Osteocyte (in vitro differentiated cells): ENCODE measurements at places on chromosomes 1 and 21.

- no peak overlapping the region for H3K4me3 ChIP-seq
- H3K4me1 ChIP-seq = peaks cover 28% of the 10 kb centered on the region
Observed at GRCh38 chr1:81582467-81582986, 218.2 kb upstream of the ADGRL2 start.

DNA sequence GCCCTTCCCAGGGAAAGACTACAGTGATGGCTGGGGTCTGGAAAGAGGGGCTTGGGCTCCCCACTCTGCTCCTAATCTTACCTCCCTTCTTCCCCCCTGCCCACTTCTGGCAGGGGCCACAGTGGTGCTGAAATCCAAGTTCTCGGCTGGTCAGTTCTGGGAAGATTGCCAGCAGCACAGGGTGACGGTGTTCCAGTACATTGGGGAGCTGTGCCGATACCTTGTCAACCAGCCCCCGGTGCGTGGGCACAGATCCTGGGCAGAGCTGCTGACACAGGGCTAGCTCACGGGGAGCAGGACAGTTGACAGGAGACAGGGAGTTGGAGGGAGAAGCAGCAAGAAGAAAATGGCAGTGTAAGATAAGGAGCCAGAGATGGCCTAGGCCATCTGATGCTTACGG, 2.4 kb downstream of the SLC27A3 start:
- H3K27ac ChIP-seq = no peak overlapping the region
- no peaks in the 10 kb centered on the region for H3K36me3 ChIP-seq
- H3K4me3 ChIP-seq = no peak overlapping the region
- peaks cover 21% of the 10 kb centered on the region for H3K4me1 ChIP-seq

DNA sequence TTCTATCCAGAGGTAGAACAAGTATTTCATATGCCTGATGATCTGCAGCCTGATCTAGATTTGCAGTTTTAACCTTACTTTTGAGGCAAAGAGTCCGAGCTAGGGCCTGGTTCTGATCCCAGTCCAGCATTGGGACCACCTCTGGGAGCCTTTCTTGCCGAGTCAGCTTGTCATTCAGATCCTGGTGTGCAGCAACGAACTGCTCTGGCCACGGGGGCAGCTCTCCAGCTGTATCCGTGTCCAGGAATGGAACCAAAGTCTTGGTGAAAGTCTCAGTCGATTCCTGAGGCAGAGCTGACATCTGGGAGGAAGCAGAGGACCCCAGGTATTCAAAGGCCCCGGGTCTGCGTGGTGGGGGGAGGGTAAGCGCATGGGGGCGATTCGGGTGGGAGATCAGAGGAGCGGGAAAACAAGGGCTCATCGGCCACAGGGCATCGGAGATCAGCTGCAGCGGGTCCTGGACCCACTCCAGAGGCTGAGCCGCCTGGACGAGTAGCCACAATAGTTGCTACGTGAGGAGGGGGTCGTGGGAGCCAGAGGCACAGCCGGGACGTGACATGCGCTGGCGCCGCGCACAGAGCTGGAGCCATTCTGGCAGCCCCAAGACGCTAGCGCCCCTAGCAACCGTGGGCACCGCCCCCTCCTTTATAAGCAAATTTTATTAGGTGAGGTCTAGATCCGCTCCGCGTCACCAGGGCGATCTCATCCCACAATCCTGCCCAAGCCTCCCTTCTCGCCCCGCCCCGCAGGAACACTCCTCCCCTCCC, 32.4 kb upstream of the BSDC1 start:
- H3K36me3 ChIP-seq = no peaks in the 10 kb centered on the region
- no peak overlapping the region for H3K27ac ChIP-seq
- no peaks in the 10 kb centered on the region for H3K4me1 ChIP-seq

GRCh38 chr1:209627027-209627731, 25.0 kb downstream of the LAMB3 start:
- no peak for DNase-seq
- no peak overlapping the region for H3K27ac ChIP-seq
- H3K27me3 ChIP-seq = no peaks in the 10 kb centered on the region
- no peaks in the 10 kb centered on the region for H3K36me3 ChIP-seq
- peaks cover 15% of the 10 kb centered on the region for H3K4me1 ChIP-seq
- no peak overlapping the region for H3K4me3 ChIP-seq

DNA sequence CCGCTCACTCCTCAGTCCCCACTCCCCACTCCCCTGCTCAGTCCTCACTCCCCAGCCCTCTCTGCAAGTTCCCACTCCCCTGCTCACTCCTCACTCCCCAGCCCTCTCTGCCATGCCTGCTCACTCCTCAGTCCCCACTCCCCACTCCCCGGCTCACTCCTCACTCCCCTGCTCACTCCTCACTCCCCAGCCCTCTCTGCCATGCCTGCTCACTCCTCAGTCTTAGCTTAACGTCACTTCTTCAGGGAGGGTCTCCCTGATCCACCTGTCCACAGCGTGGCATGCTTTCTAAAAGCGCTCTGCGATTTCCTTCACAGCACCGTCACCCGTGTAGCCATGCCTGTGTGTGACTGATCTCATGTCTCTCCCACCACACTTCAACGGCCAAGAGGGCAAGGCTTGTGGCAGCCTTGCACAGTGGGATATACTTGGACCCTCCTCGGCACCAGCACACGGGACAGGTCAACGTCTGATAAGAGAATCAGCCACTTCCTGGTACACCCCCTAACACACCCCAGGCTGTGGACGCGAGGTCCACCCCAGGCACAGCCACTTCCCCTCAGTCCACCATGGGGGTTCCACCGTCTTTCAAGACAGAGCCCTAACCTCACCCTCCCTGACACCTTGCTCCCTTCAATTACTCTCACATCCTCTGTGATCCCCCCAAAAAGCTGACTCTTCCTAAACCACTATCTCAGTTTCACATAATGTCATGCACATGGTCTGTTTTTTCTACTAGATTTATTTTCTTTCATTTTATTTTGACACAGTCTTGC, 14.0 kb downstream of the PRDM15 start:
- no peak overlapping the region for H3K27ac ChIP-seq
- peaks cover 34% of the 10 kb centered on the region for H3K4me1 ChIP-seq
- no peak for DNase-seq
- H3K36me3 ChIP-seq = peaks cover 1% of the 10 kb centered on the region

- no peaks in the 10 kb centered on the region for H3K4me1 ChIP-seq
- H3K36me3 ChIP-seq = no peaks in the 10 kb centered on the region
- no peak overlapping the region for H3K4me3 ChIP-seq
- DNase-seq = no peak
- H3K27ac ChIP-seq = no peak overlapping the region
Observed at GRCh38 chr1:106022312-106022902, 1034.1 kb upstream of the PRMT6 start.

DNA sequence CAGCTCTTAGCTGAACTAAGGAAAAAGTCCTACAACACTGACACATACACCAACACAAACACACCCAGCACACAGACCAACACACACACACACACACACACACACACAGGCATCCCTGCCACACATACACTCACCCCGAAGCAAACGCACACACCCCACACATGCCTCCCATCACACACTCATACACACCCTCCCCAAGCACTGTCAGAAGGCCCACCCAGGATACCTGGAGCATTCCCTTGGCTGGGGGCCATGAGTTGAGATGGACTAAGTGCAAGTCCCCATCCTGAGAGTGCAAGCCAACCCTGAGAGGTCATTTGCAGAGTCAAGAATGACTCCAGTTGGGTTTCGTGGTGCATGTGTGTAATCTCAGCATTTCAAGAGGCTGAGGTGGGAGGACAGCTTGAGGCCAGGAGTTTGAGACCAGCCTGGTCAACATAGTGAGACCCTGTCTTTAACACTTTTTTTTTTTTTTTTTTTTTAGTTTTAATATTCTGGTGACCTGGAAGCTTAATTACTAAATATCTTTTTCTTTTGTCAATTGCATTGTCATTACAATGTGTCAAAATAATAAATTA, 117.3 kb downstream of the RHOU start:
- H3K4me3 ChIP-seq = no peak overlapping the region
- H3K4me1 ChIP-seq = no peaks in the 10 kb centered on the region
- peaks cover 5% of the 10 kb centered on the region for H3K27me3 ChIP-seq
- H3K36me3 ChIP-seq = no peaks in the 10 kb centered on the region
- H3K27ac ChIP-seq = no peak overlapping the region

GRCh38 chr21:34939673-34940331, 109.3 kb downstream of the RUNX1 start:
- H3K36me3 ChIP-seq = no peaks in the 10 kb centered on the region
- H3K27me3 ChIP-seq = no peaks in the 10 kb centered on the region
- no peak overlapping the region for H3K27ac ChIP-seq
- no peak overlapping the region for H3K4me3 ChIP-seq
